ENCODE measurements at places on chromosomes 13 and 19.

DNA sequence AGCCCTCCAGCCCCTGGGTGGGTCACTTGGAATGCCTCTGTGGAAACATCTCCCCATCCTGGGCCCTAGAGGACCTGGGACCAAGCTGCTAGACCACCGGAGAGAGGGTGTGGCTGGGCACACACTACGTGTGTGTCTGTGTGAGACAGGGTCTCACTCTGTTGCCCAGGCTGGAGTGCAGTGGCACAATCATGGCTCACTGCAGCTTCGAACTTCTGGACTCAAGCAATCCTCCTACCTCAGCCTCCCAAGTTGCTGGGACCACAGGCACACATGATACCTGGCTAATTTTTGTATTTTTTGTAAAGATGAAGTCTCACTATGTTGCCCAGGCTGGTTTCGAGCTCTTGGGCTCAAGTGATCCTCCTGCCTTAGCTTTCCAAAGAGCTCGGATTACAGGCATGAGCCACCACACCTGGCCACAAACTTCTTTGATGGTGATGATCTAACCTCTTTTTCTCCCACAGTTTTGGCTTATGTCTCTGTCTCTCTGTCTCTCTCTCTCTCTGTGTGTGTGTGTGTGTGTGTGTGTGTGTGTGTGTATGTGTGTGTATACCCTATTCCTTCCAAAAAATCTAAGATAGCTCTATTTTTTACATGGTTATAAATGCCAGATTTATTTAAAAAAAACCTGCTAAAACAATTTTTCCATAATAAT is 32.1 kb upstream of the SLC7A9 start:
- no peak for DNase-seq

- DNase-seq, result no peak
These were observed 583 bp downstream of the ZNF615 start for GRCh38 chr19:52007451-52007805.

DNA sequence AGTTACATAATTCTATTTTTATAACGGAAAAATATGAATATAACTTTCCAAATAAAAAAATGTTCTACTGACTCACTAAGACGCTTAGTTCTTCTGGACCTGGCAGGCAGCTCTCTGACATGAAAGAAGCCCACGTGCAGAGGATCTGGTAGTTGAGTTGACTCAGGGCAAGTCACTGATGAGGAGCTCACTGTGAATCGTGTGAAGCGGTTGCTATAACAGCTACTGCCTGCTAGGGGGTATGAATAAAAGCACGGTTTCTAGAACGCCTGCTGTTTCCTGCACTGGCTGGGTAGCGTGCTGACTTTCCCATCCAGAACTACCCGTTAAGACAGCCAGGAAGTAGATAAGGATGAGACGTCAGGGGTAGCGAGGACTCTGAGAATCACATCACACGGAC is 54.7 kb upstream of the WASF3 start:
- no peak for DNase-seq

DNA sequence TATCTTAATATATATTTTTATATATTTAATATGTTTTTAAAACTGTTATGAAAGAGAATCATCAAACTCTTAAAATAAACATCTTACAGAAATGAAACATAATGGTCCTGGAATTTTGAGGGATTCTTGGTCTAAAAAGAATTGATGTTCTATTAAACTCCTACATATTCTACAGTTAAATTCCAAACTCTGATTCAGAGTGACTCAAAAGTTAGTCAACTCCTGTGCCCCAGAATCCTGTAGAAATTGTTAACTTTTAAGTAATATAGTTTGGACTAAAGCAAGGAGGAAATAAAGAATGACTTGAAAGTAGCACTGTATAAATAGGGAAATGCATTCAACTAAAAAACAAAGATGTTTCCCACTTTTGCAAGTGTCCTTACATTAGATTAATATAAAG is 47.7 kb downstream of the FNDC3A start:
- no peak for DNase-seq

GRCh38 chr13:24172071-24172470 is 11.6 kb downstream of the SPATA13 start:
- no peak for DNase-seq

DNA sequence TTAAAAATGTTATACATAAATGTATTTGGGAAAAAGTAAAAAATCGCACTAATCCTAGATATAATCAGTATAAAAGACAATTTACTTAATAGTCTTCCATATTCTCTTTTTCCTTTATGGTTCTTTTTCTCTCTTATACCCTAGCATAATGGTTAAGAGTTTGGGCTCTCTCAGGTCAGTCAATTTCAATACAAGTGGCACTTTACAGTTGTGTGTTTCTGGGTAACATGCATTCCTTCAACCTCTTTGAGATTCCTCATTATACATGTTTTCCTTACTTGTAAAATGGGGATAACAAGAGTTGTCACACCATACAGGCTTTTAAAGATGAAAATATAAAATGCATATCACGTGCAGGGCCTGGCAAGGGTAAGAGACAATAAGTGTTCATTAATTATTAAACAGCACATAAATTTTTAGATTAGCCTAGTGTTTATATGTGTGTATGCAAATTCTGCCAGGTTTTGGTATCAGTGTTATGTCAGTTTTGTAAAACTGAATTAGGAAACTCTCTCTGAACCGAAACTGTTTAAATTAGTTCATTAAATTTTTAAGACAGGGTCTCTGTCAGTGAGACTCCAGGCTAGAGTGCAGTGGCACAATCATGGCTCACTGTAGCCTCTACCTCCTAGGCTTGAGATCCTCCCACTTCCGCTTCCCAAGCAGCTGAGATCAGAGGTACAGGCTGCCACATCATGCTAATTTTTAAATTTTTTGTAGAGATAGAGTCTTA is 49.8 kb downstream of the ELF1 start:
- DNase-seq, result no peak

- DNase-seq, result no peak
These were observed 233.5 kb upstream of the SERP2 start for GRCh38 chr13:44140146-44140545.

- DNase-seq, result no peak
These were observed 26.0 kb downstream of the CERS1 start for GRCh38 chr19:18869781-18870530.

GRCh38 chr19:8421484-8422461 is 8.7 kb downstream of the MARCHF2 start:
- DNase-seq, result no peak

- DNase-seq, result no peak
These were observed 18.9 kb upstream of the CLDN10 start for GRCh38 chr13:95533545-95534160.
